NCI-H510A (cell line): ENCODE measurements at places on chromosomes 4 and X.

DNA sequence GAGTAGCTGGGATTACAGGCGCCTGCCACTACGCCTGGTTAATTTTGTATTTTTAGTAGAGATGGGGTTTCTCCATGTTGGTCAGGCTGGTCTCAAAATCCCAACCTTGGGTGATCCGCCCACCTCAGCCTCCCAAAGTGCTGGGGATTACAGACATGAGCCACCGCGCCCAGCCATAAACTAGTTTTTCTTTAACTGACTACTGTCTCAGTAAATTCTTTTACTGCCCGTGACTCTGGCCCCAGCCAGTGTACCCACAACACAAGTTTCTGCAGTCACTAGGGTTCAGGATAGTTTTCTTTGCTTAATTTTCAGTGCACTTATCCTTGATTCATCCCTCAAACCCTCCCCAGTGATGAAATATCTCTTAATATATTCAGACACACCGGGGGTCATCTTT lies 8.3 kb downstream of the SHROOM2 start:
- no peak for DNase-seq

- DNase-seq, result no peak
Measured at GRCh38 chrX:19611636-19612376, 96.5 kb upstream of the MAP3K15 start.

DNA sequence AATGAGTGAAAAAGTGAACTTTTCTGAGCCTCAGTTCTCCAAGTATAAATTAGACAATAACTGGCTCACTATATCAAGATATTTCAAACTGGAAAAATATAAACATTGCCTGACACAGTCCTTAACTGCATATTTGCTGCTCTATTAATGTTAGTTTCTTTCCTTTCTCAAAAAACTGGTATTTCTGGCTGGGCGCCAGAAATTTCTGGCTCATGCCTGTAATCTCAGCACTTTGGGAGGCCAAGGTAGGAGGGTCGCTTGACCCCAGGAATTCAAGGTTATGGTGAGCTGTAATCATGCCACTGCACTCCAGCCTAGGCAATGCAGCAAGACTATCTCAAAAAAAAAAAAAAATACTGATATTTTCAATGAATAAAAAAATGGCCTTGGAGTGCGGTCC lies 227.0 kb downstream of the MAGEB17 start:
- no peak for DNase-seq

DNA sequence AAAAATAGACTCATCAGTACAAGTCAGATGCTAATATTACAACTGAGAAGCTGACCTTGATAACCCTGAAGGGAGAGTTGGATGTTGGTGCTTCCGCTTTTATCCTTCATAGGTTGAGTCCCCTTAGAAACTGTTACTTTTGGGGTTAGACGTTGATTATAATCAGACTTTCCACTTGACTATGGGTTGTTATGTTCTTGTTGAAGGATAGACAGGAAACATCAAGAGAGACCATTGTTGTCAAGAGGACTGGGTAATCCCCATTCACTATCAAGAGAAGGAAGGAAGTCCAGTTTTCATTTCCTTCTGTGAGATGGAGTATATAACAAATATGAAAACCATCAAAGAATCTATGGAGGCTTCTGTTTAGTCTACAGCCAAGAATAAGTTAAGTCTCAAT lies 229.9 kb upstream of the AFF2 start:
- DNase-seq, result no peak

GRCh38 chrX:66005830-66006449 lies 33.9 kb downstream of the VSIG4 start:
- no peak for DNase-seq

- no peak for DNase-seq
Measured at GRCh38 chrX:7334253-7334935, 186.4 kb upstream of the PUDP start.

DNA sequence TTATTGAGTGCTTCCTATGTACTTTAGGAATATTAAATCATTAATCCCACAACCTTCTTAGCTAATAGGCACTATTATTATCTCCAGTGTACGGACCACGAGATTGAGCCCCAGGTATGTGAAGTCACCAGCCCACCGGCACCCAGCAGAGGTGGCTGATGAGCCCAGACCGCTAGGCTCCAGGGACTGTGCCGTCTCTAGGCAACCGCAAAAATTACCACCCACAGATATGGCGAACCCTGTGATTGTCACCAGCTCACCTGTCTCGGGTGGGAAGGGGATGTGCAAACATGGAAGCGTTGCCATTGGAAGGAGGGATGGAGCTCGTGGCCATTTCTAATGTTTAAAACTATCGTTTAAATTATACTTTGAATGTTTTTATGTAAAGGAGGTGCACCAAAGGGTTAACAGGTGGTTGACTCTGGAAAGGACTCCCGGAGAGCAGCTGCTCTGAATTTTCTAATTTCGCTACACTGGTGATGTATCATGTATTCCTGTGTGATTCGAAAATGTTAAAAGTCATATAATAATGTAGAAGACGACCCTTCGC lies 21.0 kb upstream of the JAKMIP1 start:
- DNase-seq, result no peak

- no peak for DNase-seq
Measured at GRCh38 chr4:113810906-113811305, 49.4 kb upstream of the CAMK2D start.

DNA sequence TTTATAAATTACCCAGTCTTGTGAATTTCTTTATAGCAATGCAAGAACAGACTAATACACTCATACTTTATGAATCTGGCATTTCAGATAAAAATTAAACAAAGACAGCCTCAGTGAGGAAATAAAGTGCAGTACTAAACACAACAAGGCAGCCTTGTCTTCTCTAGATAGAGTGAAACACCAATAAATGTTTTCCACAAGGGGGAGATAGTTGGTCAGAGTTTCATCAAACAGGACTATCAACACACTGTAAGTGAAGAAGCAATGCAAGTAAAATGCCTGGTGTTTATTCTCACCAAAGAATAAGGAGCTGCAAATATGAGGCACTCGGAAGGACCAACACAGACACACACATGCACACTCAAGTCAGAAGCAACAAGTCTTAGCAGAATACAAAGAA lies 62.8 kb downstream of the FAM9B start:
- DNase-seq, result no peak

DNA sequence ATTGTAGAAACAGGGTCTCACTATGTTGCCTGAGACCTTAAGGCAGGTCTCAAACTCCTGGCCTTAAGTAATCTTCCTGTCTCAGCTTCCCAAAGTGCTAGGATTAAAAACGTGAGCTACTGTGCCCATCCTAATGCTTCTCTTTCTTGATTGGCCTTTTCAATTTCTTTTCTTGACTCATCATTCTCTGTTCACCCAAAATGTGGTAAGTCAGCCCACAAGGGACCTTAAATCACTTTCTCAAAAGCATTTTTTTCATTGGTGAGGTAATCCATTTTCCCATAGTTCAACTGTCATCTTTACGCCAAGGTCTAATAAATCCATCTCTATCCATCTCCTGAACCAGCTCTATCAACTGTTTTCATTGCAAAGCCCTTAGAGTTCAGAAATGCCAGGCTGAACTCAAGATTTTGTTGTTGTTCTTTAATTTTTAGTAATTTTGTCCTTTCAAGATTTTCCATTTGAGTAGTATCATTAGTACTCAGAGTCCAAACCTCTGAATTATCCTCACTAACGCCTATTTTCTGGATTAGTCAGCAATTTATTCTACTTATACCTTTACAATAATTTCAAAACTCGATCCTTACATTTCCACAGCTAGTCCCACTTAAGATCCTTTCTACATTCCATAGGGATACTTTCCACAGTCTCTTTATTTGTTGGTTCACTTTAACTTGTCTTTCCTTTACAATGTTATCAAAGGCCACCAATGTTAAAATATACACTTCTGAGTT lies 528.6 kb downstream of the IL15 start:
- DNase-seq, result no peak

GRCh38 chr4:8904666-8905065 lies 33.0 kb upstream of the HMX1 start:
- no peak for DNase-seq

DNA sequence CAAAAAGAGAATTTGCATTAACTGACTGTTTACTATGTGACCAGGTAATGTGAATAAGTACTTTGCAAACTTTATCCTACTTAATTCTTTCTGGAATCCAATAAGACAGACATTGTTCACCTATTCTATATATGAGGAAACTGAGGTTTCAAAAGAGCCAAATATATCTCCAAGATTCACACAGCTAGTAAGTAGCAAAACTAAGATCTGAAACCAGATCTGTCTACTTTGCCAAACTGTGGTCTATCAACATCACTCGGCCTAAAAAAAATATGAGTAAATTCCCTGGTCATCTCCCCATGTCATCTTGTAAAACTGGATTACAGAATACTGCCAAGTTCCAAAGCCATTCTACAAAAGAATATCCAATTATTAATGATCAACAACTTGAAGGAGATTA lies 52.8 kb downstream of the ANAPC10 start:
- no peak for DNase-seq

GRCh38 chrX:150572206-150572605 lies 3.8 kb downstream of the MTM1 start:
- no peak for DNase-seq

DNA sequence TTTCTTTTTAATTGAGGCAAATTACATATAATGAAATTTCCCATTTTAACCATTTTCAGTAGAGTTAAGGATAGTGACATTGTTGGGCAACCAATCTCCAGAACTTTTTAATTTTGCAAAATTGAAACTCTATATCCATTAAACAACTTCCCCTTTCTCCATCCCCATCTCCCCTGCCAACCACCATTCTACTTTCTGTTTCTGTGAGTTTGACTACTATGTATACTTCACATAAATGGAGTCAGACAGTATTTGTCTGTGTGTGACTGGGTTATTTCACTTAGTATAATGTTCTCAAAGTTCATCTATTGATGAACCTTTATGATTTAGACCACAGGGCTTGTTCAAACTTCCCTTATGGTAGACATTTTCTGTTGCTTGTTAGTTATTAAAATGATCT lies 364.5 kb upstream of the MAD2L1 start:
- DNase-seq, result no peak

GRCh38 chr4:6941796-6942195 lies 32.2 kb downstream of the TBC1D14 start:
- no peak for DNase-seq

- DNase-seq, result no peak
Measured at GRCh38 chr4:2080429-2081300, 21.5 kb downstream of the NAT8L start.

GRCh38 chr4:158783785-158784184 lies 15.0 kb downstream of the FNIP2 start:
- DNase-seq, result no peak

DNA sequence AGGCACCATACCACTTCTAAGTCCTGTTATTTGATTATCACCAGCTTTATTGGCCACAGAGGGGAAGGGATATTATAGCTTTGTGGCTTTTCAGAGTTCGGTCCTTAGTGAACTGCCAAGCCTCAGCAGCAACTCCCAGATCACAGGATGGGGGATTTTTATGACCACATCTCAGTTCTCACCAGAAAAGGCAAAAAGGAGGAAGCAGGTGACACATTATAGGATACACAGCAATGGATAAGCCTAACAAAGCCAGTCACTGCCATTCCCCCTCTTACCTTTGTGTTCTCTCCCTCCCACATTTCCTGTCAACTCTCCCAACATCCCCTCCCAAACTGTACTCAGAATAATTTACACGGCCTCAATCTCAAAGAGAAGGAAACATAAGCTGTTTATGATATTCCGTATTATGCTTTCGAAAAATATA lies 142.8 kb downstream of the MGST2 start:
- no peak for DNase-seq

DNA sequence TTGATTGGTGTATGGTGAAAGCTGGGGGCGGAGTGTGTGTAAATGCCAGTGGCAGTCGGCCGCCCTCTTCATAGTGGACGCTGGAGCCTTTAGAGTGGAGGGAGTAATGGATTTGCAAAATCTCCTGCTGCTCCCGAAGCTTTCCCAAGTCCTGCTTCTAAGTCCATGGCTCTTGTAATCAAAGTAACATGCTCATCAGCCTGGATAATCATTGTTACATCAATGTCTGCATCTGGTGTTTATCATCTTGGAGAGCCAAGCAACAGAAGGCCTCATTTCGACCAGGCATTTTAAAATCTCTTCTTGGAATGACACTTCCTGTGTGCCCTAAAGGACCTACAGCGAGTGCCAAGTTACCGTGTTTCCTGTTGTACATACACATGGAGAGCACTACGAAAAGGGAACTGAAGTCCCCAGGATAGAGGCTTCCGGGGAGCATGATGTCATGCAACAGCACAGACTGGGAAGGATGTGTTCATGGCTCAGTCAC lies 32.2 kb downstream of the UNC5C start:
- no peak for DNase-seq

- no peak for DNase-seq
Measured at GRCh38 chrX:4315891-4316290, 602.4 kb upstream of the PRKX start.

- DNase-seq, result no peak
Measured at GRCh38 chrX:19627533-19627932, 112.2 kb upstream of the MAP3K15 start.

DNA sequence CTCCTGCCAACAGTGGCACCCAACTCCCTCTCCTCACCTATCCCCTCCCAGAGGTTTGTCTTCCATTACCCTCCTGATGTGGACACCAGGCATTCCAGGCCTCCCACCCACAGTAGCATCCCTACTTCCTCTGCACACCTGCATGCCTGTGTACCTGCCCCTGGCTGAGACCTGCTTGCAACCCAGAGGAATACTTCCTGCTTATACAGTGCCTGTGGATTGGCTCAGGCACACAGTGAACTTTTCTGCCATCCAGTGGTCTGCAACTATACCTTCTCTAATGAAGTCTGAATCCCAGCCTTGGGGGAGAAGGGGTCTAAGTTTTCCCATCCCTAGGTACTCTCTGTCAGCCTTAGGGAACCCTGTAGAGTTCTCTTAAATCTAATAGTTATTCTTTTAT lies 169.9 kb downstream of the IQCM start:
- DNase-seq, result no peak

GRCh38 chrX:87571964-87572363 lies 54.4 kb downstream of the KLHL4 start:
- DNase-seq, result no peak

DNA sequence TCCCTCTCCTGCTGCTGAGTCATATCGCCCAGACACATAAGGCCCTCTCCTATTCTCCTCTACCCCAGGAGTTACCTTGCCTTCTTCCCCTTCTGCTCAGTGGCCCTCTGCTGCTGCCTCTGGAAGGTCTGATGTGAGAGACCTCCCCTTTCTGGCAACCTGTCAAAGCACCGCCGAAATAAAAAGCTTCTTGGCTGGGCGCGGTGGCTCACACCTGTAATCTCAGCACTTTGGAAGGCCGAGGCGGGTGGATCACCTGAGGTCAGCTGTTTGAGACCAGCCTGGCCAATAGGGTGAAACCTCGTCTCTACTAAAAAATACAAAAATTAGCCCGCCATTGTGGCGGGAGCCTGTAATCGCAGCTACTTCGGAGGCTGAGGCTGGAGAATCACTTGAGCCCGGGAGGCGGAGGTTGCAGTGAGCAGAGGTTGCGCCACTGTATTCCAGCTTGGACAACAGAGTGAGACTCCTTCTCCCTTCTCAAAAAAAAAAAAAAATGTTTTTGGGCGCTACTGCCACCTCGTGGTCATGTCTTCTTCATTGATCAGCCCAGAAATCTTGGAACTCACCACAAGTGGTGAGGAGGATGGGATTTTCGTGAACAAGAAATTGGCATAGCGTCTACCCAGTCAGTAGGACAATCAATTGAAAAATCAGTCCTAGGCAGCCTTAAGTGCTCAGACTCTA lies 8.6 kb upstream of the ZXDA start:
- no peak for DNase-seq
